Body of pancreas (tissue), 4 donors: ENCODE measurements at places on chromosomes 5 and 9. TPM values are rescaled to one million over a fixed set of nuclear protein-coding genes. Genes with fewer than 3 reads are reported as not detected.

The ADAMTS16 gene
- 5.6 TPM for total RNA-seq

The HEMGN gene
- total RNA-seq: not detected

The RMI1 gene
- 3.9 TPM for total RNA-seq

The SPINK13 gene
- total RNA-seq: 5.7 TPM

The GFPT2 gene
- 17.5 TPM for total RNA-seq

The CCDC171 gene
- total RNA-seq: 4.7 TPM

The GGTA1 gene
- 2.6 TPM for total RNA-seq

The IL5 gene
- total RNA-seq: not detected

The ARL14EPL gene
- total RNA-seq: not detected

The RXRA gene
- total RNA-seq: 31.4 TPM

The QRFP gene
- not detected for total RNA-seq

The LCN15 gene
- not detected for total RNA-seq

The GRM6 gene
- total RNA-seq: not detected

The FRMD3 gene
- total RNA-seq: 2.1 TPM

The LIX1 gene
- total RNA-seq: 0.26 TPM

The DCTN3 gene
- total RNA-seq: 39.9 TPM

The NDUFS4 gene
- 39.6 TPM for total RNA-seq

The N4BP3 gene
- 2.6 TPM for total RNA-seq

The CCL21 gene
- 32.6 TPM for total RNA-seq

The SHOC1 gene
- total RNA-seq: not detected

The DIPK1B gene
- total RNA-seq: 2.0 TPM

The CCL27 gene
- total RNA-seq: not detected

The PCDHB9 gene
- 0.78 TPM for total RNA-seq

The CCNH gene
- 152 TPM for total RNA-seq

The SERF1A gene
- total RNA-seq: 10.1 TPM

The PCDHGA4 gene
- total RNA-seq: 10.9 TPM

The IL7R gene
- total RNA-seq: 27.0 TPM

The CTXN3 gene
- not detected for total RNA-seq

The PDE6A gene
- total RNA-seq: not detected

The PKD2L2 gene
- not detected for total RNA-seq

The ORM2 gene
- not detected for total RNA-seq

The SOX30 gene
- not detected for total RNA-seq

The HSPA9 gene
- 98.3 TPM for total RNA-seq

The GABBR2 gene
- not detected for total RNA-seq

The BNC2 gene
- 0.99 TPM for total RNA-seq

The URM1 gene
- total RNA-seq: 15.6 TPM

The RNF130 gene
- total RNA-seq: 58.9 TPM

The SLC36A1 gene
- total RNA-seq: 6.5 TPM

The SPATA31E1 gene
- total RNA-seq: not detected

The C9 gene
- total RNA-seq: not detected

The NSD1 gene
- 29.8 TPM for total RNA-seq

The INSL4 gene
- not detected for total RNA-seq

The GRIN1 gene
- not detected for total RNA-seq

The PCDHAC2 gene
- total RNA-seq: 1.6 TPM

The IFNA21 gene
- total RNA-seq: not detected

The OR2V1 gene
- not detected for total RNA-seq
